ENCODE measurements at places on chromosomes 6 and 20.

GRCh38 chr20:6994452-6994851 lies 227.0 kb downstream of the BMP2 start:
- DNase-seq: no peak

DNA sequence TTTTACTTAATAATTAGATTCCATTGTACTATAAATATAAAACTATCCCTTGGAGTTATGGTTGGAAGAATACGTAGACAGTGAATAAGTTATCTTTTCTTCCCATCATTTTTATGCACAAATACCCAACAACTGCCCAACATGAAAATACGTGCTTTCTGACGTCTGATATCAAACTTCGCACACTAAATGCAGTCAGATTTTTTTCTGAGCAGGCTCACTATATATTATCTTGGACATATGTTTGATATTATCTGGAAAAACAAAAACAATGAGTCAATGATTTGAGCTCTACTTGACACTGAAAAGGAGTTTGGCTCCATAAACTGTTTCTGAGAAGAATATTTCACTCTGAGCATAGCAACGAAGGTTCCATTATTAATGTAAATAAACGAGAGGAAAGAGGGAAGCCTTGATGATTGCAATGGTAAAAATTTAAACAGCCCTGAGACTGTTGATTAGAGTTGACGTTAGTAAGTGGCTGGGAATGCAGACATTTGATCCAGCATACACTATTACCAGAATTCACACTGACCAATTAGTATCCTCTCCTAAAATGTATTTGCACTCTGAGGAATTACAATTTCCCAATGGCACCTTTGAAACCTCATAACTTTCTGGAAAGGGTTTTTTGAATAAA lies 1090.0 kb downstream of the EPHA7 start:
- no peak for DNase-seq

GRCh38 chr6:142867355-142867801 lies 77.6 kb downstream of the HIVEP2 start:
- no peak for DNase-seq

- no peak for DNase-seq
These were observed 46.8 kb upstream of the PXDC1 start for GRCh38 chr6:3798055-3798919.

- no peak for DNase-seq
These were observed 44.5 kb upstream of the ALDH8A1 start for GRCh38 chr6:134994431-134994830.

DNA sequence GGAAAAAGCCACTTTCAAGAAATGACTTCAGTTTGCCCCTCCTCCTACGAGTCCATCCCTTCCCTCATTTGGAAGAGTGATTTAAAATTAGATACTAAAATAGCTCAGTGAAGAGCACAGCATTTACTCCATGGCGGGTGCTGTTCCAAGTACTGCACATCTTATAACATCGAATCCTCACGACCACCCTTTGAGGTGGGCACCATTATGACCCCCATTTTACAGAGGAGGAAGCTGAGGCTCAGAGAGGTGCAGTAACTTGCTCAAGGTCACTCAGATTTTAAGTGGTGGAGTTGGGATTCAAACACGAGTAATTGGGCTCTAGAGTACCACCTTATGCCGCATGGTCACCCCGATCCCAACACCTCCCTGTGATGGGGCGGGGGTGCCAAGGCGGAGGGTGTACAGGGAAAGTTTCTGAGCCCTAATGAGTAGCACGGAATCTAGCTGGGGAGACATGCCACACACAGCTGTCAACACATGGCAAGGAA lies 25.5 kb downstream of the TTBK1 start:
- DNase-seq: no peak

- peak; percentile 1 for DNase-seq
These were observed 115.5 kb downstream of the TNFAIP3 start for GRCh38 chr6:137982418-137983189.

GRCh38 chr6:43395776-43396175 lies 26.3 kb upstream of the ZNF318 start:
- DNase-seq: no peak

DNA sequence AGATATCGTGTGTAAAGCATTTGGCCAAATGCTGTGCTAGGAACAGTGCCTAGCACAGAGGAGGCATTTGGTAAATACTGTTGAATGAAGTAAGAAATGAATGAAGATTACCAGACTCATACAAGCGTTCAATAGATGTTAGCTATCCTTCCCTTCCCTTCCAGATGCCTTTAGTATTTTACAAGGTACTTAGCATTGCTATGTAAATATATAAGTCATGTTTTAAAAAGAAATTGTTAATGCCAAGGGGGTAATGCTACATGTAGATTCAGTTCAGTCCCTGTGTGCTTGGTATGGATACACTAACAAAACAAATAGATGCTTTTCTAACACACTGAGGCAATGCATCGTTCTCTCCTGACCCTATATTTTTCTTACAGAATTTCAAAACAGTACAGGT lies 407.2 kb downstream of the ADGRB3 start:
- no peak for DNase-seq

DNA sequence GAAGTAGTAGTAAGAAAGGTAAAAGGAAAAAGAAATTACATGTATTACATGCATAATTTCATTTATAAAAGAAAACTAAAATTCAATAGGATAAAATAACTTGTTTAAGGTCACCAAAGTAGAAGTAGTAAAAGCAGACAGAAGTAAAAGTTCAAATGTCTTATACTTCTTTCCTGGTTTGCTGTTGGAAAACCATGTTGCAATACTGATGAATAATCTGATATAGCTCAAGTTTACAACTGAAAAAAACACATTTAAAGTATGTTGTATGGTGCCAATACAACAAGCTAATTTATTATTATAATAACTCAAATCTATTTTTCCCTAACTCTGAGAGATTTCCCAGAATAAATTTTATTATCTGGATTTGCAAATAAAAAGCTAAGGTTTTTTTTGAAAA lies 78.3 kb downstream of the PHIP start:
- no peak for DNase-seq

DNA sequence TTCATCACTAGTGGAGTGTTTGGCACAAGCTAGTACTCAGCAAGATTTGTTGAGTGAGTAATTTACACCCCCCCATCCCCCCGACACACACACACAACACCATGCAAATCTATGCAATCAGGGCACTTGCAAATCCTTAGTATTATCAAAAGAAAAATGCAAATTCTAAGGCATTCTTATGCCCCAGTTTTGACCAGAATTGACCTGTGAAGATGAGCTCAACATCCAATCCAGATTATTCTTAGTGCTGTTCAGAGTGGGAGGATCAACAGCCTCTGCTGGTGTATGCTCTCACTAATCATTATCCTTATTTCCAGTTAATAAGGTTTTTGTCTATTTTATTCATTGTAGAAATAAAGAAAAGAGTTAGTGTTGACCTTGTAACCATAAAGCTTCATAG lies 185.4 kb downstream of the PLCB1 start:
- DNase-seq: no peak

- no peak for DNase-seq
These were observed 87.6 kb downstream of the AGPAT4 start for GRCh38 chr6:161186173-161186769.

DNA sequence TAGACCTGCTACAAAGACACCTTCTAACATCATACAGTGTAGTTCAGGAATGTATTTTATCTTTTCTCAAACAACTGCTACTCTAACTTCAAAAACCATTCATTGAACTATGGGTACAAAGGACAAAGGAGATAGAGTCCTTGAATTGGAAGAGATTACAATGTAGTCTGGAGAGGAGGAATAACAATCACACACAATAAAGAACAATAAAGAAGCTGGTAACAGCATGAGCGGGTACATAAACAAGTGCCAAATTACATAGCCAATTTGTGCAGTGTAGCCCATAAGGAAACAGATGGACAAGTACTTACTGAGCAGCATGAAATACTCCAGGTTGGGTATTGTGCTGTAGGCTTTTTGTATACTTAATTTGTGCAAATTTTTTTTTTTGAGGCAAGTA lies 44.3 kb downstream of the OSTM1 start:
- no peak for DNase-seq

GRCh38 chr20:44151621-44152416 lies 35.2 kb downstream of the JPH2 start:
- no peak for DNase-seq

GRCh38 chr20:20188647-20189046 lies 136.3 kb downstream of the CFAP61 start:
- DNase-seq: no peak

DNA sequence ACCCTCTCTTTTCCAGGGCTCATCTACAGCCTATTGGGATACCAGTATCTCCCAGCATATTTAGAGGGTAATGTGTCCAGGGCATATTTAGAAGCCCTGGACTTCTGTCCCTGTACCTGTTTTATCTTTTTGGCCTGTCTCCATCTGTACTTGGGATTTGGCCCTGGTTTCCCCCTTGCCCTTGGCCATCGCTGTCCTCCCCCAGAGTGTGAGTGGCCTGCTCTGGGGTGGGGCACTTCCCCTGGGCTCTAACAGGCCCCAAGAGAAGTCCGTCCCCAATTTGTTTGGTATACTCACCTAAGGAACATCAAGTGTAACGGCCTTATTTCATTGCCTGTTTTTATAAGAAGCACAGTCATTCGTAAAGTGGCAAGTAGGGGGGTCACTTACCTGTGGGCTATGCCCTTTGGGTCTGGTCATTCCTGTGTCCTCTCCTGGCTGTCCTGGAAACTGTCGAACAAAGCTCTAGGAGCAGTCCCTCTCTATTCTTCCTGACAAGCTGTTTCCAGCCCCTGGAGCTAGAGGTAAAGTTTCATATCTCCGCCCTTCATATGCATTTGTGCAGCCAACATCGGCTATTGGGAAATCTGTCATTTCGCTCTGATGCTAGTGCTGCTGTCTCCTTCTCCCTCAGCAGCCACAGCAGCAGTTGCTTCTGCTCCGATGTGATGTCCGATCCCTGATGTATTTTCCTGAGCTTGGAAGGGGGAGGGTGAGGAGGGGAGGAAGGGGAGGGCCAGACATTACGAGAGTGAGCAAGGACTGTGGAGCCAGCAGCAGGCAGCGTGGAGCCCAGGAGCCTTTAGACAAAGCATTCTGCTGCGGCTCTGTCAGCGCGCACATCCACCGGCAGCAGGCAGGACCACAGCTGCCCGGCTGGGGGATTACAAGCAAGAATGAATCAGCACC lies 83.4 kb downstream of the TCP11 start:
- DNase-seq: no peak

DNA sequence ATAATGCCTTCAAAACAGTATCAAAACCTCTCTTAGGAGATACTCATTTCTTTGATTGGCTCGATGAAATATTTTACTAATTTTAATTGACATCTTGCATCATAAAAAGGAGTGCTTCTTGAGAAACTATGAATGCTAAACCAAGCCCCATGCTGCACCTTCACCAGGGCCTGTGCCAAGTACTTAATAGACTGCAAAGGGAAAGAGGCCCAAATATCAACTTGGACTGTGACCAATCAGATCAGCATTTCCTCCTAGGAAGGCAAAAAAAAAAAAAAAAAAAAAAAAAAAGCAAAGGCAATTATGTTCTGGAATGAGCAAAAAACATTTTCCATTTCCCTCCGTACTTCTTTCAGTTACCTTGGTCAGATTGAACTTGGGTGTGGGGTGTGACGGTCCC lies 253.0 kb upstream of the SOX4 start:
- no peak for DNase-seq

DNA sequence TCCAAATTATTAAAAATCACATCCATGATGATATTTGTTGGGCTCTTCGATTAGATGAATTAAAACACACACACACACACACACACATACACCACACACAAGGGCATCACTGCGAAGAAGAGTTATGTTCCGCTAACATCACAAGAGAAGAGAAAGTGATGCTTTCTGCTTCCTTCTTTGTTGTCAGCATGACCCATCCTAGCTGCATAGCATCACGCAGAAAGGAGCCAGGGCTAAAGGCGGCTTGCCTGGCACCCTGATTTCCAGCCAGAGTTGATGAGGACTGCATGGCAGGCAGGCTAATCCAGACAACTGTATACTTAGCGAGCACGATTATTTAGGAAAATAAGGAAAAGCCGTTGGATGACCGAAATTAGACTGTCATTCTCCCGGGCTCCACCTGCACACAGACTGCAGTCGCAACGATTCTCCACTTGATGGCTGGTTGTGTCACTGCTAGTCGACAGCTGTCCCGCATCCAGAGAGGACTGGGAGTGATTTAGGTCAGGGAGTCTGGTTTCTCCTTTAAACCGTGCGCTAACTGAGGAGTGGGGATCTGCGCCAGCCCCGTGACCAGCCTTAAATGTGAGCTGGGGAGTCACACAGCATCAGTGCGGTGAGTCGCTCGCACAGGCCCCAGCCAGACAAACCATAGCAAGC lies 70.6 kb upstream of the SOX4 start:
- no peak for DNase-seq

DNA sequence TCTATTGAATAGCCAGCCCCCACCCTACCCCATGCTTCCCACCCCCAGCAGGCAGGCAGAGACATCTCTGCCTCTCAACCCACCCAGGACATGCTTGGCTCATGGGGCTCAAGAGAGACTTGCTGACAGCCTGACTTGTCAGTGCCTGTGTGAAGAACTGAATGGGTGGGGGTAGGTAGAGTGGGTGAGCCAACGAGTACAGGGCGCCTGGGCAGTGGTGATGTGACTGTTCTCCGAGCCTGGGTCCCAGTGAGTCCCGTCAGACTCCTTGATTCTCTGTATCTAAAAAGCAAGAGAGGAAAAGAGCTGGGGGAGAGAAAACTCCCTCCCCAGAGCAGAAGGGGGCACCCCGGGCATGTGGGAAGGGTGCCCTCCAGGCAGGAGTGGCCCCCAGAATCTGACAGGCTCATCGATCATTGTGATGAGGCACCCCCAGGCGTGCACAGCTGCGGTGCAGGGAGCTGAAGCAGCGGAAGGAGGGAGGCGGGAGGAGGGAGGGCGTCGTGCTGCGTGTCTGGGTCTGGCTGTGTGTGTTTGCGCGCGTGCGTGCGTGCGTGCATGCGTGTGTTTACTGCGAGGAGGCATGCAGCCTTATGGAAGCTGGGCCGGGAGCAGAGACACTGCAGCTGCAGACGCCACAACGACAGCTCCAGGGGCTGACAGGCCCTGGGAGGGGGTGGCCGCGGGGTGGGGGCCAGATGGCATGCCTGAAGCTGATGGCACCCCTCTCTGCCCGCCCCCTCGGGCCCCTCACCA lies 40.2 kb downstream of the FOXP4 start:
- no peak for DNase-seq

All from activated T-helper 1 cell treated with Interleukin-2 at 50 U/mL for 16 hours (primary cell).